ENCODE measurements at places on chromosomes 4 and X.

DNA sequence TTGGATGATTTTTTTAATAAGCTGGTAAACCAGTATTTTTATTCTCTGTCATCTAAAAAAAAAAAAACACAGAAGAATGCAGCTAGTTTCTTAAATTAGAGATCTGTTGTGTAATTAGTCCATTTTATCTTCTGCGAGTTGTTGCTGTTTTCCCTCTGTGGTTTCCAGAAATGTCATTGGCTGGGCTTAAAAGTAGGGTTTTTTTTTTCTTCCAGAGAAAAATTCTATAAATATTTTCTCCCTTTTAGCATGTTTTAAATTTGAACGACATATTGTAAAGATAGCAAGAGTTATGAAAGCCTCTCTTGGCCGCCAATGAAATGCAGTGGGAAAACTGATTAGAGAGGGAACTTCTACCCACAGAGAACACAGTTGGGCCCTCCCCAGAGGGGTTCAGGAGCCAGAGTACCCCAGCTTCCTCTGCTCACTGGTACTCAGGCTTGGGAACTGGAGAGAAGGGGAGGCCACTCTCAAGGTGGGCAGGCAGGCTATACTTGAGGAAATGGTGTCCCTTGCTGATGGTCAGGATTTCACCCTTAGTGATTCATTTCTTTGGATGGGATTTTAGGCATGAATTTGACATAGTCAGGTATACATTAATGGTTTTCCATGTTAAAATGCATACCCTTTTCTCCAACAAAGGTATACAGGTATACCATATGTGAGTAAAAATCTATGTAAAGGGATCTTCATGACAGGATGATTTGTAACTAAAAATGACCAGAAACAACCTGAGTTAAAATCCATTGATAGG is 166.1 kb downstream of the BCOR start:
- no peak for DNase-seq

DNA sequence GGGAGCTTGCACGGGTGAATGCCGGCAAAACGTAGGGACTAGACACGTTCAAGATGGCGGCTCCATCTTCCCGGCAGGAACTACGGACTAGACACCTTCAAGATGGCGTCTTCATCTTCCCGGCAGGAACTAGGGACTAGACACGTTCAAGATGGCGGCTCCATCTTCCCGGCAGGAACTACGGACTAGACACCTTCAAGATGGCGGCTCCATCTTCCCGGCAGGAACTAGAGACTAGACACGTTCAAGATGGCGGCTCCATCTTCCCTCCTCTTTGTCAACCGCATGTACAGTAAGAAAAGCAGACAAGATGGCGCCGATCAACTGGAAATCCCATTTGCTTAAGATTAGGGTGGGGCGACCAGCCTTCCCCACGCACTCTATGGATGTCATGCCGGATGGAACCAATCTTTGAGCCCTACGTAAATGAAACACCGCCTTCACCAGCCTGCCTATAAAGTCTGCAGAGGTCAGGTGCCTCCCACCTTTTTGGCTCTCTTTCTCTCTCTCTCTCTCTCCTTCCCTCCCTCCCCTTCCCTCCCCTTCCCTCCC is 222.4 kb downstream of the CRLF2 start:
- peak; percentile 93 for DNase-seq

DNA sequence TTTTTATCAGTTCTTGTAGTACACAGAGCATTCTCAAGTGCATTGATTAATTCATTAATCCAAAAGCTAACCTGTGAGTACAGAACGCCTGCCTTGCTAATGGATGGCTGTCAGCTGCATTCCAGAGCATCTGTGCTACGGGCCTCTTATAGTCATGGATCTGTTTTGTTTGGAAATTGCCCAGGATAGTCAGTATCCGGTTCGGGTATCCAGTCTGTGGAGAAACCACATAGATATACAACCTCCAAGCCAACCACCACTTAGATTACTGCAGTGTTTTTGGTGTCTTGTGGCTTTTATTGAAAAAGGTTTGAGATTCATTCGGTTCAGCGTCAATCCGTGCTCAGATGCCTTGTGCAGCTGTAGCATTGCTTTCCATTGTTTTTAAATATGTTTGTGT is 4.0 kb downstream of the LAP3 start:
- DNase-seq = no peak

- DNase-seq = no peak
Observed at GRCh38 chrX:79107891-79108718, 36.4 kb upstream of the GPR174 start.

GRCh38 chrX:67781132-67781531 is 237.3 kb downstream of the AR start:
- no peak for DNase-seq

- DNase-seq = no peak
Observed at GRCh38 chr4:1806596-1807331, 13.7 kb downstream of the FGFR3 start.
